AML-193 (cell line): ENCODE measurements at places on chromosomes 2 and 18.

- no peak for DNase-seq
Observed at GRCh38 chr2:160111951-160112798, 49.8 kb upstream of the PLA2R1 start.

- no peak for DNase-seq
Observed at GRCh38 chr2:142280831-142281230, 150.0 kb upstream of the LRP1B start.

DNA sequence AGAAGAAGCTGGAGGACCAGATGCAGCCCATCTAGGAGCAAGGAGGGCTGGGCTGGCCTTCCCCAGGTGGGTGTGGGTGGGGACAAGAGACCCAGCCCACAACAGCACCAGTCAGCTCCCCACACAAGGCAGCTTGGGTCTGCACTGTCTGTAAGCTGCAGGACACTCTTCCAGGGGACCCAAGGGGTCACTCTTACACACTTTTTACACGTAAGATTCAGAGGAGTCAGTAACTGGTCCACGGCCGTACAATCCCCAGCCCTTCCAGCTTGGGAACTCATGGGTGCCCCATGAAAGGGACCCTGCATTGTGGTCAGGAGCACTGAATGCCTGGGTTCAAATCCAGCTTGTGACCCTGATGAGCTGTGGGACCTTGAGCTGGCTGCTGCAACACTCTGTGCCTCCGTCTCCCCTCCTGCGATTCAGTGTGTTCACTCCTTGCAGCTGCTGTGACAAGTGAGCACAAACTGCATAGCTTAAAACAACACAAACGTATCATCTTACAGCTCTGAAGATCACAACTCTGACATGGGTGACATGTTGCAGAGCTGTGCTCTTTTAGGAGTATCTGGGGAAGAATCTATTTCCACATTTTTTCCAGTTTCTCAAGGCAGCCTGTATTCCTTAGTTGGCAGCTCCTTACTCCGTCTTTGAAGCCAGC lies 11.1 kb upstream of the SLC66A3 start:
- no peak for DNase-seq

- peak; percentile 58 for DNase-seq
Observed at GRCh38 chr2:196453613-196454047, 185.9 kb upstream of the CCDC150 start.

- peak; percentile 83 for DNase-seq
Observed at GRCh38 chr2:159290289-159290907, 3.9 kb upstream of the WDSUB1 start.

GRCh38 chr2:224436634-224437033 lies 34.7 kb upstream of the FAM124B start:
- DNase-seq: no peak

DNA sequence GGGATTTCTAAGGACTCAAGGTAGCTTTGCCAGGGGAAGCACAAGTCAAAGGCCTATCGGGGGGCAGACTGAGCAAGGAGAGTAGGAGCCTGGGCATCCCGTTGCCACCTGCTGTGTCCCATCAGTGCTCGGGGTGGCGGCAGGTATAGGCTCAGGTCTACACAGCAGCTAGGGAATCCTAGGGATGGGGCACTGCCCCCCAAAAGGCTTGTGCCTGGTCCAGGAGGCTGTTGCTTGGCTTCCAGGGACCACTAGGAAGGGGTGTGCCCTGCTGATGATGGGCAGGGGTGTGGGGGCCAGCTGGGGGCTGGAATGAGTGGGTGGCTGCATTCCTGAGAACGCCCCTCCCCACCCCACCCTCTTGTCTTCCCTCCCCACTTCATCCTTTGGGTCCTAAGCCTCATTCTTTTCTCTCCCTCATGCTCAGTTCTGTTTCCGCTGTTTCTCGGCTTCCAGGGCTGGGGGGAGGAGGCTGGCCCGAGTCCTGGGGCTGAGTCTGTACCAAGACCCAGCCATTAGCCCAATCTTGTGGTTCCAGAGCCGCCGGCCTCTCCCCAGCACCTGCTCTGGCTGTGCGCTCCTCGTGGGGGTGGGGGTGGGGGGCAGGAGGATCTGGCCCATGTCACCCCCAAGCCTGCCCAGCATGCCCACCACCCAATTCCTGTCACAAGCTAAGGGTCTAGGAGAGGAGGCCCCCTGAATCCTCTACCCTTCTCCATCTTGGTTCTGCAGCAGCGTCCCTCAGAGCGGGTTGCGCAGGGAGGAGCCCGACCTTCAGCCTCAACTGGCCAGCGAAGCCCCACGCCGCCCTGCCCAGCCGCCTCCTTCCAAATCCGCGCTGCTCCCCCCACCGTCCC lies 12.8 kb downstream of the SPEG start:
- no peak for DNase-seq

DNA sequence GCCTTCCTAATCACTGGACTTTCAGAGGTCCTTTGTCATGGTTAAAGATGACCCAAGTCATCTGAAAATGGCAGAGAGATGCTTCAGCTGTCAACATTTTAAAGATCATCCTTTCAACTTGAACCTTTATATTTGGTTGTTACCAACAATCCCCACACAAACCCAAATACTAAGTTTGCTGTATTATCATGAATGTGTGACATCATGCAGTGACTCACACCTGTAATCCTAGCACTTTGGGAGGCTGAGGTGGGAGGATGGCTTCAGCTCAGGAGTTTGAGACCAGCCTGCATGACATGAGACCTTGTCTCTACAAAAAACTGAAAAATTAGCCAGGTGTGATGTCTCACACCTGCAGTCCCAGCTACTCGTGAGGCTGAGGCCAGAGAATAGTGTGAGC lies 55.2 kb upstream of the NRP2 start:
- DNase-seq: no peak

DNA sequence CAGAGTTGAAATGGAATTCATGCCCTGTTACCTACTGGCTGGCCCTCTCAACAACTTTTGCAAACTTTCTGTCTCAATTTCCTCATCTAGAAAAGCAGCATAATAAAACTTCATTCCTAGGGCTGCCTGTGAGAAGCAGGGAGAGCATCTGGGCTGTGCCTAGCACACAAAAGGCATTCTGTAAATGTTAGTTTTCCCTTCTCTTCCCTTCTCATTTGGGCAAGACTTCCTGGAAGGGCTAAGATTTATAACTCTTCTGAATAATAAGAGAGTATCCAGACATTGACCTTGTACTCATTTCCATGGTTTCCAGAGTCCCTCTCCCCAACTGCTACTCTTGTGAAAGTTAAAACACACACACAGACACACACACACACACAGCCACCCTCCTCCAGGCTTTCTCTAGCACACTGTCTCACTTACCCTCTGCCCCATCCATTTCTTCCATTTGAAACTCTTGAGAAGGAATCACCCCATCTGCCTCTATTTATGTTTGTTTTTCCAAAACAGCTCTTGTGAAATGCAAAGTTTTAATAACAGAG lies 302.1 kb downstream of the SMAD2 start:
- no peak for DNase-seq

DNA sequence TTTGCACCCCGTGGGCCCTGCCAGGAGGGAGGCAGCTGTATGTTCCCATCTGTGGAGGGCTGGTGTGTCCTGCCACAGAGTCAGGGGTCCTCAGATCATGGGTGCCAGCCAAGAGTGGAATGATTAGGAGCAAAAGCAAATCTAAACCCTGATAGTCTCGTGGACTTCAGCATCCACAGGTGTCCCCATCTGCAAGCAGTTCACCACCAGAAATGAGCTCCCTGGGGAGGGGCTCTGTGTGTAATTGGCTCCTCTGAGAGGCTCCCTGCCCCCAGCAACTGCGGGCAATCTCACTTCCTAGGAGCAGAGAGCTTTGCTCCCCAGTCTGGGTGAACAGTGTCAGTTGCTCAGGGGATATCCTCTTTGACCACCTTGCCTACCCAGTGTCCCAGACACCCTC lies 78.1 kb downstream of the HNRNPLL start:
- no peak for DNase-seq

- no peak for DNase-seq
Observed at GRCh38 chr2:240200230-240201051, 60.0 kb upstream of the OTOS start.

DNA sequence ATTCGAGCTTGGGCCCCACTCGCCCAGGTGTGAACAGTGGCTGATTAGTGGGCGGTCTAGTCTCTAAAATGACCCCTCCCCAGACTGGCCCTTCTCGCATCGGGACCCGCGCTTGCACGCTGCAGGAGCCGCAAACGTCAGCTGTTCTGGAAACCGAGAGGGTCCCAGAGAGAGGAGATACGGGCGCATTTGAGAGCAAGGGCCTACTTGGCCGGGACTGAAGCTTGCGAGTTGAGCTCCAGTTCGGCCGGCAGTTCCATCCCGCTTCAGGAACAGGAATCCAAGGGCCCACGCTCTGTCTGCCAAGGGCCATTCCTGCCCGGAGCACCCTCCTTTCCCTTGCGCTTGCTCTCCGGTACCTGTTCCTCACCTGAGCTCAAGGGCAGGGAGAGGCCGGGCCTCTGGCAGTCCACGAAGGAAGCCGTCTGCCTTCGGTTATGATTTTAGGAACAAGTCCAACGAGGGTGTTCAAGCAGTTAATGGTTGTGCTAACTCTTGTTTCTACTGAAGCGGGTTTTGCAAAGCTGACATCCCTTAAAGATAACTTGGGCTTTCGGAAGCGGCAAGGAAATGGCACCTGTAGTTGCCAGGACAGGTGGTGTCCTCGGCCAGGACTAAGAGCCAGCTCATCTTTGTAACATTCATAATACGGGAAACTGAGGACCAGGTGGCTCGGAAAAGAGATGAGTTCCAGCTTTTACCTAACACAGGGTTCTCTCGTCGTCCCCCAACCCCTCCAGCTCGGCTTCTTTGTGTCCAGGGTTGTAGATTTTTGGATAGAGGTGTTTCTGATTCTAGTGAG lies 3.9 kb upstream of the DLX1 start:
- no peak for DNase-seq
